ENCODE measurements at places on chromosomes 4 and X.

- DNase-seq: no peak
Observed at GRCh38 chr4:121256887-121257466, 92.9 kb upstream of the TNIP3 start.

- DNase-seq: no peak
Observed at GRCh38 chr4:48943387-48943786, 36.8 kb upstream of the OCIAD2 start.

GRCh38 chr4:101049549-101050001 lies 297.8 kb downstream of the PPP3CA start:
- DNase-seq: no peak

GRCh38 chr4:40335525-40335894 lies 377 bp downstream of the CHRNA9 start:
- no peak for DNase-seq

- DNase-seq: no peak
Observed at GRCh38 chrX:137033774-137034507, at the start of gene GPR101. Gene GPR101, minus strand, starts transcription at chrX:137033995. Its CDS starts 2,321 bp downstream, at chrX:137031674.

DNA sequence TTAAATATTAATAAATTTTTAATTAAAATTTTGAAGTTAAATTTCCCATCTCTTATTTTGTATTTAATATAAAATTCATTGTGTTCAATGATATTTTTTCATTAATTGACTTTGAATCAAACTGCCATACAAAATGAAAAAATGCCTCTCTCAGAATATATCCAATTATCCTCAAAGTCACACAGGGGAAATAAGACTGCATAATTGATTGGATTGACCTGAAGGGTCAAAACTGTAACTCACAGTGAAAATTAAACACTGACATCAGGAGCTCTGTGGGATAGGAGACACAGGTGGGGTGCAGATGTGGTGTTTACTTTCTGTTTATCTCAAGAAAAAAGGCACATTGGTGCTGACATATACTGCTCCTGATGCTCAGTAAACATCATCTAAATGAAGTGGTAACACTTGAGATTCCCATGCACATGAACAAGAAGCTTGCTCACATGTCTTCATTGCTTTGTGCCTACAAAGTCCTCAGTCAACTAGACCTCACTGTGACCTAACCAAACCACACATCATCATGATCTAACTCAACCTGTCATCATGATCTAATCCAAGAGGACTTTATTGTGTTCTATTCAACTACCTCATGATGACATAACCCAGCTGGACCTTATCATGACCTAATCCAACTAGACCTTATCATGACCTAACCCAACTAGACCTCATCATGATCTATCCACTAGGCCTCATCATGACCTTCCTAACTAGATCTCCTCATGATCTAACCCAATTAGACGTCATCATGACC lies 83.7 kb downstream of the DHRSX start:
- no peak for DNase-seq

GRCh38 chr4:74544655-74545361 lies 99.9 kb downstream of the AREG start:
- no peak for DNase-seq

GRCh38 chr4:158201876-158202275 lies 8.4 kb upstream of the TMEM144 start:
- DNase-seq: no peak

GRCh38 chrX:48480142-48480541 lies 4.1 kb downstream of the FTSJ1 start:
- DNase-seq: no peak
